Stimulated activated CD8-positive, alpha-beta memory T cell treated with anti-CD3 and anti-CD28 coated beads, Interleukin-4, amount 100 ng/mL, for 4 hours (primary cell): ENCODE measurements at places on chromosomes 5 and 9.

- no peak for DNase-seq
Observed at GRCh38 chr9:20343325-20343724, 279.0 kb downstream of the MLLT3 start.

DNA sequence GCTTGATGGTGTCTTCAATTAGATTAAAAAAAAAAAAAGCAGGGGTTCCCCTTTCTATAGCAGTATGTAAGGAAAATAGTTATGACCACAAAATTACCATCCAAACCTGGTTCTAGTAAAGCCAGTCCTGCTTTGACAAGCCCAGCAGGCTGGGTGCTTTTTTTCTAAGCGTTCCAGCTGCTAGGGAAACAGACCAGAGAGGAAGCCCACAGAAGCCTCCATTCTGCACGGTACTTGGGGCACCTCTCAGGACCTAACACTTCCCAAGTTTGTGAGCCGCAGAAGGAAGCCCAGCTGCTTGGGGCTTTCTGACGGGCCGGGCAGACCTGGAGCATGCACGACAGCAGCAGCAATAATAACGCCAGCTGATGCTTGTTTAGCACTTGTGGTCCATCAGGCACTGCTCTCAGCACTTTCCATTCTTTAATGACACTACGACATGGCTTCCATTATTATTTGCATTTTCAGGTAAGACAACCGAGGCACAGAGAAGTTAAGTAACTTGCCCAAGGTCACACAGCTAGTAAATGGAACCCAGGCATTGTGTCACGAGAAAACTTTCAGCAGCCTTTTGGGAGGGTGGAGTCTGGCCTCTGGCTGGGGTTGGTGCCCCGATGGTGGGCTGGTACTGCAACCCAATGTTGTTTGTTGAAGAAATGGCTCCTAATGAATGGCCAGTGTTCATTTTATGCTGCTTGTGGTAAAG is 15.4 kb downstream of the LMX1B start:
- no peak for DNase-seq

DNA sequence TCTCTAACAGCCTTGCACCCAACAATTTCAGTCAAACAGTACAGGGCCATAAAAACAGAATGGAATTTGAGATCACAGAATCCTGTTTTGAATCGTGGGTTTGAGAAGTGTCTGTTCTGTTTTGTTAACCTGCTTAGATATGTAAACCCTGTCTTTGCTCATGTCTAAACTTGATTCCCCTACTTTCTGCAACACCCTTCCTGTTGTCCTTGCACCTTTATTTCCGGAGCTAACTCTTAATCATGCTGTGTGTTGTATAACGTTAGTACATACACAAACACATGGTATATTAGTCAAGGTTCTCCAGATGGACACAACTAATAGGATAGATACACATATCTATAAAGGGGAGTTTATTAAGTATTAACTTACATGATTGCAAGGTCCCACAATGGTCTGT is 2229.2 kb upstream of the C9orf72 start:
- no peak for DNase-seq

- no peak for DNase-seq
Observed at GRCh38 chr9:18427691-18428090, 46.3 kb upstream of the ADAMTSL1 start.

DNA sequence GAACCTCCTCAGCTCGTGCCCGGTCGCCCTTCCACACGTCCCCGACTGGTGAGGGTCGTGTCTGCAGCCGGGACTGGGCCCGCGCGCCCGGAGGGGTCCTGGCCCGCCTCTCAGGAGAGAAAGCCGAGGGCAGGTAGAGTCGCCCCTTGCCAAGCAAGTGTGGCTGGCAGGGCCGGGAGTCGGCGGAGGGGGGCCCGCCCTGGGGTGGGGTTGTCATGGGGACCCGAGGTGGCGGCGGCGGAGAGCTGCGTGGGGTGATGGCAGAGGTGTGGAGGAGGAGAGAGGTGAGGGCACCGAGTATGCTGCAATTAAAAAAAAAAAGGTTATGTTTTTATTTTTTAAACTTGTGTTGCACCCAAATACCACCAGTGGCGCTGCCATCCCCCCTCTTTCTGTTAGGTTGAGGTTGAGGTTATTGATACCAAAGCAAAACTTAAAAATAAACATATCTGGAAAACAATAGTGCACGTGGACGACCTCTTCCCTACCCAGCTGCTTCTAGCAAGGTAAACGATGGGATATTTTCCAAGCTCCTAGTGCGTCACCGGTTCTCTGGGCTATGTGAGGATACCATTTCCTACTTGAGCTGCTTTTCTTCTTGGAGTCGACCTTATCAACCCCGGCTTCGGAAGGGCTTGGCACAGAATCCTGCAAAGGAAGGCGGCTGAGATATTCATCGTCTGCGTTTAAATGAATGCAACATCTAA is 660 bp downstream of the SCAMP1 start:
- peak; percentile 40 for DNase-seq

- DNase-seq, result no peak
Observed at GRCh38 chr9:90999425-91000397, 198.1 kb downstream of the SYK start.

DNA sequence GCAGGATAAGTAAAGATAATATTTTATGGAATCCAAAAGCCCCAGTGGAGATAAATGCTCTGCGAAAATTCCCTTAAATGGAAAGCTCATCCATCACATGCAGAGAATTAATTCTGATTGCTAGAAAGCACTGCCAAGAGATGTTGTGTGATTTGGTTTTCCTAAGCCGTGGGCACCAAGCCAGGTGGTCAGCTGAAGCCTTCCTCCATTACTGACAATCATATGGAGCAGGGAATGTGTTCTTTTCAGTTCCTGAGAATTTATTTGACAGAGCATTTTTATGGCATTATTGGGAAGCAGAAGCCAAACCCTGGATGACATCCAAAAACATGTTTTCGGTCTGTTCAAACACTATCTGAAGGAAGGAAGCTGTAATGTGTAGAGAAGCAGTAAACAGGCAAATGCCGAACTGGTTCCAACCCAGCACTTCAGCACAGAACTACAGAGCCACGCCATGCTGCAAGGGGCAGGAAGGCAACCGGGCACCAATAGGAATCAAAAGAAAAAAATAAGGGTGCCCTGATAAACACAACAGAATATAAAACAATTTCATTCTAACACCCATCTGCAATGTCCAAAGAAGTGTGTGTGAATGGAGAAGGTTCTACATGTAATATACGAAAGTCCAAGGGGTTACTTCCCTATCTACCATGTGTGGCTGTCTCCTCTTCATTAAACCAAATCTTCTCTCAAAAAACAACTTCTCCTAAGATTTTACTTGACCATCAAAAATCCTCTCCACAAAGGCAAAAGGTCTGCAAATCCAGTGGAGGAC is 12.3 kb downstream of the ARSB start:
- no peak for DNase-seq
